ENCODE measurements at places on chromosomes 11 and 22.

GRCh38 chr11:68659158-68659921 is 25.0 kb upstream of the GAL start:
- DNase-seq = no peak

- DNase-seq = no peak
These were observed 17.4 kb downstream of the LUZP2 start for GRCh38 chr11:24514219-24514594.

GRCh38 chr11:5441414-5441813 is at the start of gene OR51I1:
TSS of gene OR51I1 (minus strand) at chr11:5441514. CDS start at chr11:5441514, 0 bp downstream.
- DNase-seq = no peak

- DNase-seq = no peak
These were observed 36.7 kb downstream of the PPFIA1 start for GRCh38 chr11:70307176-70307575.

DNA sequence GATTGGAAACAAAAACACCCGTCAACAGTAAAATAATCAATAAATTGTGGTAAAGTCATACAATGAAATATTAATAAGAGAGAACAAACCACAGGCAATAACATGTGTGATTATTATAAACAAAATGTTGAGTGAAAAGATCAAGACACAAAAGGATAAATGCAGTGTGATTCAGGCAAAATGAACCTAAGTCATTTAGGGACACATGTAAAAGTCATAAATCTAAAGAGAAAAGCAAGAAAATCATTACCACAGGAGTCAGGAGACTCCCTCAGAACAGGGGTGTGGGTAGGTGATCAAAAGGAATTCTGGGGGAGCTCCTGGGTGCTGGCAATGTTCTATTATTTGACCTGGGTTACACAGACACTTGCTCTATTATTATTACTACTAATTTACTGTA is 47.9 kb upstream of the PPP2R1B start:
- DNase-seq = no peak

GRCh38 chr11:115884800-115885534 is 380.8 kb upstream of the CADM1 start:
- DNase-seq = no peak

GRCh38 chr11:20315800-20316199 is 47.7 kb upstream of the HTATIP2 start:
- no peak for DNase-seq

DNA sequence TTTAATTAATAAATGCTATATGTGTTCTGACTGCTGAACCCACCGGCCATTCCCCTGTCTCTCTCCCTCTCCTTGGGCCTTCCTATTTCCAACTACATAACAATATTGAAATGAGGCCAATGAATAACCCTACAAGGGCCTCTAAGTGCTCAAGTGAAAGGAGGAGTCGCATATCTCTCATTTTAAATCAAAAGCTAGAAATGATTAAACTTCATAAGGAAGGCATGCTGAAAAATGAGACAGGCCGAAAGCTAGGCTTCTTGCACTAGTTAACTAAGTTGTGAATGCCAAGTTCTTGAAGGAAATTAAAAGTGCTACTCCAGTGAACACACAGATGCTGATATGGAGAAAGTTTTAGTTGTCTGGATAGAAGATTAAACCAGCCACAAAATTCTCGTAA is 109.2 kb downstream of the TSPAN18 start:
- no peak for DNase-seq

Data from dorsolateral prefrontal cortex (tissue), 122 donors.